Choroid plexus epithelial cell (primary cell): ENCODE measurements at places on chromosomes 16 and 17.

DNA sequence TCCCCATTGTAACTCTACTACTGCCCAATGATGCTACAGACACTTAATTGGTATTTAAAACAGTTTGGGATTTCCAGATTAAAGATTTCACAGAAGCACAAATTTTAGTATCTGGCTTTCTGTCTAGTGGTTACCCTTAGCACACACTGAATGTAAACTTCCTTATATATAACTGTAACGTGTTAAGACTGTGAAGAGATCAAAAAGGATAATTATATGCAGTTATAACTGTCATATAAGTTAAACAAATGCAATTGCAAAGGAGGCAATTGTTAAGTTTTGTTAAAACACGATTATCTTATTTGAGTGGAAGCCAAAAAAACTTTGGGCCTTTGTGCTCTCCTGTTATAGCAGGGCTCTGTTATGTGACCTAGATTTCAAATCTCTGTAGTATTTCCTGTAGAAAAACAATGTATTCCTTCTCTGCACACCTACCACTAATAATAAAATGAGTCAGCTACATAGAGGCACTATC lies 147.9 kb downstream of the STXBP4 start:
- peak; percentile 13 for DNase-seq

DNA sequence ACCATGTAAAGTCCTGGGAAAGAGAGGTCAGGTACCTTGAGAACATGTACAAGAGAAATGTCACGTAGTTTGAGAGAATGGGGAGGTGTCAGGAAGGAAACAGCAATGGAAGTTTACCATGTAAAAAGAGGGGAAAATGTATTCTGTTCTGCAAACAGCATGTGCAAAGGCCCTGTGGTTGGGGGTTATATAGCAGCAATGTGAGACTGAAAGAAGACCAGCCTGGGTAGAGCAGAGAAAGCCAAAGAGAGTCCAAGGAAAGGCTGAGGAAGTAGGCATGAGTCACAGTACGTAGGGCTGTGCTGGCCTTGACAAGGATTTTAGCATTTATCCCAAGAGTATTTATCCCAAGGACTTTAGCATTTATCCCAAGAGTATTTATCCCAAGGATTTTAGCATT lies 141.3 kb upstream of the CACNG3 start:
- DNase-seq, result no peak

GRCh38 chr17:49952209-49952911 lies 16.6 kb upstream of the DLX4 start:
- peak; percentile 76 for DNase-seq

- no peak for DNase-seq
Observed at GRCh38 chr17:65171752-65172151, 34.6 kb downstream of the RGS9 start.

- no peak for DNase-seq
Observed at GRCh38 chr16:80277182-80277581, 263.6 kb upstream of the DYNLRB2 start.

- peak; percentile 13 for DNase-seq
Observed at GRCh38 chr16:57092786-57093411, 516 bp downstream of the CPNE2 start.

- no peak for DNase-seq
Observed at GRCh38 chr16:81531419-81531821, 86.8 kb downstream of the CMIP start.

- no peak for DNase-seq
Observed at GRCh38 chr16:58678716-58679115, 5.9 kb downstream of the SLC38A7 start.

DNA sequence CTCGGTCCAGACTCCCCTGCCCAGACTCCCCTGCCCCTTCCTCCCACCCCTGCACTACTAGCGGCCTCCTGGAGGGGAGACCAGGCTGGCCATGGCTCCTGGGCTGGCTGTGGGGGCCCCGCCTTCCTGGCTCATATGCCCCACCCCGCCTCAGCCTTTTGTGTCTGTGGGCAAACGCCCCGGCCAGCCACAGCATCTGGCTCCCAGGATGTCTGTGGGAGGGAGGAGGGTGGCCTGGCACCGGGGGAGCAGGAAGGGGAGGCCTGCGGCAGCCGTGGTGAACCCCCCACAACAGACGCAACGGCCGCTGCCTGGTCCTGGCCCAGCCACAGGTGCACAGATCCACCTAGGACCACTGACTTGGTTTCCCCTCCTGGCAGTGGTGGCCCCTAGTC lies 32.9 kb downstream of the BAHCC1 start:
- no peak for DNase-seq

DNA sequence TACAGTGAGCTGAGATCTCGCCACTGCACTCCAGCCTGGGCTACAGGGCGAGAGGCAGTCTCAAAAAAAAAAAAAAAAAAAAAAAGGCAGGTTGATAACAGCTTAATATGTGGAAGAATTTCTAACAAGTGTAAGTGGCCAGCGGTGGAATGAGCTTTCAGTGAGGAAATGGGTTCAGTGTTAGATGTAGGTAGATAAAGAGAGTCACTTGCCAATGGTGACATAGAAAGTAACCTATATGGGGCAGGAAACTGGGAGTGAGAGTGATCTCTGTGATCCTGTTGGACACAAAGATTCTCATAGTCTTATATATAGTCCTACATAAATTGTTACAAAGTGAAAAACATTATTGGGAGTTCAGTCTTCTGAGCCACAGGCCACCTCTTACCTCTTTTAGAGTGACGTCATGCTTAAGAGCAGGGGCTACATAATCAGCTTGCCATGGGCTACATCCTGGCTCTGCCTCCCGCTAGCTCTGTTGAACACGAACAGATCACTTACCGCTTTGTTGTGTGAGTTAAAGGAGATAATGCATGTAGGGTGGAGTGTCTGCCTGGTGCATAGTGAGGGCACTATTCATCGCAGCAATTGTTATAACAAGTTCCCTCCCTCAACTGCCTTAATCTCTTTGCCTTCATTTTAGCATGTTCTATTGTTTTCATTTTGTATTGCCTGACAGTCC lies 110.2 kb upstream of the ELAC2 start:
- DNase-seq, result no peak
